ENCODE measurements at places on chromosomes 5 and 9. TPM values are rescaled to one million over a fixed set of nuclear protein-coding genes. Genes with fewer than 3 reads are reported as not detected.
A peak's percentile ranks its signal among the peaks of the same experiment; 100 is the strongest.

DNA sequence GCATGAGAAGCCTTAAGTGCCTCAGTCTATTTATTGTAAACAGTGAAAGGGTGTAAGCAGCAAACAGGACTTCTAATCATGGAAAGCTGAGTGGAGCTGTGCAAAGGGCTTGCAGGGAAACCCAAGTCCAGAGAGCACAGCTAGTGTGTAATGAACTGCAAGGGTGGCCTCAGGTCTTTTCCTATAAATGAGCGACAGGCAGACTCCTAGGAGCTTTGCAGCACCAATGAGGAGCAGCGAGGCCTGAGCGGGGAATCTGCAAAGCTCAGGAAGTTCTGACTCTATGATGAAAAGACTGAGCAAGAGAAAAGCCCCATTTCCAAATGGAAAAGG lies 250.1 kb upstream of the MAP3K1 start:
- no peak for DNase-seq

Gene GMCL2
- total RNA-seq: not detected

Gene STKLD1
- total RNA-seq: not detected

- no peak for DNase-seq
Measured at GRCh38 chr9:127779136-127779981, 893 bp upstream of the SH2D3C start.

GRCh38 chr5:174688441-174689354 lies 35.7 kb upstream of the MSX2 start:
- no peak for DNase-seq

DNA sequence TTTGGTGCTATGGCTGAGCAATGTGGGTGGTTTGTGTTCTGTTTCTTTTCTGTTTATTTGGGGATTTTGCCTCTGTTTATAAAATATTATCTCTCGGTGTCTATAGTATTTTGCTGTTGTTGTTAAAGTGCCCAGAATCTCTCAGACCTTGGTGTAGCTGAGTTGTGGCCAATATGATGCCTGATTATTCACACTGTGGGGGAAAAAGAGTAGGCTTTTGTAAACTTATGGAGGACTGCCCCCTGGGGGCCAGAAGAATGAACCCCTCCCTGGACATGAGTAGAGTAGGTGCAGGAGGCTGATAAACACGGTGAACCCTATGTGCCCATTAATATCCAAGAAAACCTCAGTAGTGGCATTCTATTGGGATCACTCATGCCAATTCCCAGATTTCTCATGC lies 49.0 kb upstream of the DPYSL3 start:
- peak; percentile 34 for DNase-seq

DNA sequence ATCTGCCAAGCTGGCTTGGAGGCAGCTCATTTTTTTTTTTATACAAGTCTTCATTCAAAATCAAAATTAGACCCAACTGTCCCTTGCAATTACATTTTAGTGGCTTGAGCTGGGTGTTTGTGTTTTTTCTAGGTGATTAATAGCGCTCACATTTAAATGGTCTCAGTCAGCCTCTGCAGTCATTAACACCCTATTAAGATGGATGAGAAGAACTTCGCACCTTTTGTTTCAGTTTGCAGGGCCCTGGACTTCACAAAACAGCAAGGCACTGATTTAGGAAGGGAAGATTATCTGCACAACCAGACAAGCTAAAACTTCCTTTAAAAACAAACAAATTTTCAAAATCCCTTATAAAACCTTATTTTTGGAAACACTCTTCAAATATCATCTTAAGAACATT lies 374.8 kb downstream of the EFNA5 start:
- DNase-seq: no peak

Gene RELL2
- total RNA-seq: 1.6 TPM

- peak; percentile 64 for DNase-seq
Measured at GRCh38 chr9:122264360-122265148, at the start of the genes MRRF and RBM18. Gene MRRF, plus strand, starts transcription at chr9:122264882. Its CDS starts 6,010 bp downstream, at chr9:122270892. Gene RBM18, minus strand, starts transcription at chr9:122264840. Its CDS starts 3,348 bp downstream, at chr9:122261492.

- no peak for DNase-seq
Measured at GRCh38 chr9:126819482-126819881, 14.6 kb downstream of the ZBTB43 start.

GRCh38 chr5:124511791-124512190 lies 234.6 kb downstream of the ZNF608 start:
- DNase-seq: no peak

Gene LCP2
- 56.9 TPM for total RNA-seq

DNA sequence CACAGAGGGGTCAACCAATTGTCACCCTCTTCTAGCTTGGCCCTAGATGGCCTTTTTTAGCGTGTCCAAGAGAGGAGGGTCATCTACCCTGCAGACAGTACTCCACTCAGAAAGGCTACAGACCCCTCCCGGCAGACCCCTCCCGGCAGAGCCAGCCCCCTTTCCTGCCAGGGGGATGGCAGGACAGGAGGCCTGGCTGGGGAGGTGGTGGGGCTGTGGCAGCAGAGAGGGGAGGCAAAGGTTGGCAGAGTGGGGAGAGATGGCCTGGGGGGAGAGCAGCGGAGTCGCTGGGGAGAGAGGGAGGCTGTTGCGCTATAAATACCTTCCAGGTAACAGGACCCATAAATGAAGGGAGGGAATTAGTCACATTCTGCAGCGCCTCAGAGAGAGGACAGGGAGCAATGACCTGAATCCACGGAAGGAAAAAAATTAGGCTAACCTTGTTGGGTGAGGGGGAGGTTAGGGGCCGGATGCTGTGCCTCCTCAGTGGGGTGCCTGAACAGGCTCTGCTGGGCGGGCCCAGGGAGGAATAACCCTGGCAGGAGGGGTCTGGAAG lies 32.9 kb upstream of the PSD2 start:
- no peak for DNase-seq

GRCh38 chr9:127878652-127879390 lies 1.3 kb upstream of the AK1 start:
- no peak for DNase-seq

DNA sequence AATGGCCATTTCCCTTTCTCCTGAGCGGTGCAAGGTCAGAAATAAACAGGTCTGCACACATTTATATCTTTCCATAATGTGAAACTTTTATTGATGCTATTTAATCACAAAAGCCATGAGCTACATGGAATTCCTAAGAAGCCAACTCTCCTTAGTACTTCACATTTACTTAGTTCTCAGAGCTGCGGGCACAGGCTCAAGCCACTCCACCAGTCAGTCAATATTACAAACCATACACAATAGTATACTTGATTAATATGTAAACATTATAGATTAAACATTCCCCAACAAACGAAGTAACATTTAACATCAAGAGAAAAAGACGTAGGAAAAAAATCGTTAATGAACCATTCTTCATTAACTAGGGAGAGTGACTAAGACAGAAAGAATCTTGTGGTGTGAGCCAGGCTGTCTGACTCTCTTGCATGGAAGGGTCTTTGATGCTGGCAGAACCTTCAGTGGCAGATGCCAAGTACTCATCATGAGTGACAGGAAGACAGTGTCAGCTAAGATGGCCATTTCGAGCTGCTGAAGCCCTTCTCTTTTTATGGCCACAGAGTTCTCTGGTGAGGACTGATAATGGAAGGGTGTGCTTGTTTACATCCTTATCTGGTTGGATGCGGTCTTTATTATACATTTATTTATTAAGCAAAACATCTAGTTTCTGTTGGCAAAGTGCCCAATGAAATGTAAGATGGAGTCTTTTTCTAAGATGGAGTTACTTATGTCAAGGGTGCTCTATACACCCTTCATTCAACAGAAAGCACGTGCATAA lies 115.5 kb upstream of the TUT7 start:
- no peak for DNase-seq

- DNase-seq: no peak
Measured at GRCh38 chr5:139897342-139897741, 101.7 kb downstream of the PSD2 start.

Gene CATSPER3
- not detected for total RNA-seq
